ENCODE measurements at places on chromosomes 3 and 15.

DNA sequence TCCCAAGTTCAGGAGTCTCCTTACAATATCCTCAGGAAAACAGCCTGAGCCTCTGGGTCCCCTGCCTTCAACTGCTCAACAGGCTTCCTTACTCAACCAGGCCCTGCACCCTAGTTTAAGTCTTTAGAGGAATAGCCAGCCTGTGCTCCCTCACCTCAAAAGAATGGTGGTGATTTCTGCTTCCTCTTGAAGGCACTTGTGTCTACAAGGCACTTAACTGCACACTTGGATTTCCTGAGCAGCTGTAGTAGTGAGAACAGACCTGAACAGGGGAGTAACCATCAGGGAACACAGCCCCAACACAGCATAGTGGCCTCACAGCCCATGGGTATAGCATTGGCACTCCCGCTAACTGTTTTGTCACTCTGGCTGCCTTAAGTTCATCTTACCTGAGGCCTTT, 244.3 kb downstream of the MYRIP start:
- no peak for DNase-seq

DNA sequence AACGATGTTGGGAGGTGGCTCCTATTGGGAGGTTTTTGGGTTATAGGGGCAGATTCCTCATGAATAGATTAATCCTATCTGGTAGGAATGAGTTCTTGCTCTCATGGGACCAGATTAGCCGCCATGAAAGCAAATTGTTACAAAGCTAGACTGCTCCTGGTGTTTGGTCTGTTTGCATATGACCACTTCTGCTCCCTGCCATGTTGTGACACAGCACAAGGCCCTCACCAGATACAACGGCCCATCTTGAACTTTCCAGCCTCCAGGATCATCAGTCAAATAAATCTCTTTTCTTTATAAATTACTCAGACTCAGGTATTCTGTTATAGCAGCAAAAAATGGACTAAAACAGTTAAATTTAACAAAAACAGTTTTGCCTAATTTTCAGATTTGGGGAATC, 34.4 kb downstream of the TRIM42 start:
- DNase-seq: no peak

DNA sequence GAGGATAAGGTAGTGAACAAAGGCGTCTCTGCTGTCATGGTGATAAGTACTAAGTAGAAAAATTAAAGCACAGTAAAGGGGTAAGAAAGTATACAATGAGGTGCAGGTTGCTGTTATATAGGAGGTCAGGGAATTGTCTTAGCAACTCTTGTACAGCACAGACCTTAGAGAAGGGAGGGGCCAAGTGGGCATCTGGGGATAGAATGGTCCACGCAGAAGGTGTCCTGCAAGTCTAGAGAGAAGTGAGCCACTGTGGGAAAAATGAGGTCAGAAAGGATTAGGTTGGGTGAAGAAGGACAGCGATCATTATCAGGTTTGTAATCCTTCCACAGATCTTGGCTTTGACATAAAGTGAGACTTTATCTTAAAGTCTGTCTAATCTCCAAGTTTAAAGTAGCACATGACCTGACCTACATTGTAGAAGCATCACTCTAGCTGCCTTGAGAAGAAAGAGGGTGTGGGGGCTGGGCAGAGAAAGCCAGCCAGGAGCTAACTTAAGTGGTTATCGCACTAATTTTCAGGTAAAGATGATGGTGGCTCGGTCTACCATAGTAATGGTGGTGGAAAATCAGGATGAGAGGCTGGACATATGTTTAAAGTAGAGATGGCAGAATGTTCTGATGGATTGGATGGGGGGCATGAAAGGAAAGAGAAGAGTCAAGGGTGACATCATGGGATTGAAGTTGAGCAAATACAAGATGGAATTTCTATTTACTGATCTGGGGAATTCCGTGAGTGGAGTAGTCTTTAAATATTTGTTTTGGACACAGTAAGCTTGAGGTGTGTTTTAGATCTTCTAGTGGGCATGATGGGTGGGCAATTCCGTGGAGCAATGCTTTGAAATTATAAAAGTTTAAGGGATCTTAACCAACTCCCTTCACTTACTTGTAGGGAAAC, 919.2 kb downstream of the ROBO1 start:
- no peak for DNase-seq

GRCh38 chr3:122912772-122913538, 114.6 kb downstream of the SEMA5B start:
- DNase-seq: no peak

- peak; percentile 5 for DNase-seq
Measured at GRCh38 chr15:51121118-51121517, 26.4 kb upstream of the TNFAIP8L3 start.

DNA sequence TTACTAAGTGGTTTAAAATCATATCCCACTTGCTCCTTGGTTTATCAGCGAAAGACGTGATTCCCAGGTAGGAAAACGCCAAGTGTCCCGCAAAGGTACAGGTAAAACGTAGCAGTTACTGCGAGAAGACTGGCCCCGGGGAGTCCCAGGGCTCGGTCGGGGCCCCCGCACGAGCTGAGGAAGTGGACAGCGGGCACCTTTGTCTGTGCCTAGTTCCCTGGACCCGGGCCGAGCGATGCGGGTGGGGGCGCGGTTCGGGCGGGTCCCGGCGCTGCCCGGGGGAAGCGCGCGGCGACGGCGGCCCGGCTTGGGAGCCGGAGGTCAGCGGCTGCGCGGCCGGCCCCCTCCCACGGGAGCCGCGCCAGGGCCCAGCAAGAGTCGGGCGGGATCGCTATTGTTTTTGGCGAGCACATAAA, 864 bp upstream of the NEO1 start:
- no peak for DNase-seq

DNA sequence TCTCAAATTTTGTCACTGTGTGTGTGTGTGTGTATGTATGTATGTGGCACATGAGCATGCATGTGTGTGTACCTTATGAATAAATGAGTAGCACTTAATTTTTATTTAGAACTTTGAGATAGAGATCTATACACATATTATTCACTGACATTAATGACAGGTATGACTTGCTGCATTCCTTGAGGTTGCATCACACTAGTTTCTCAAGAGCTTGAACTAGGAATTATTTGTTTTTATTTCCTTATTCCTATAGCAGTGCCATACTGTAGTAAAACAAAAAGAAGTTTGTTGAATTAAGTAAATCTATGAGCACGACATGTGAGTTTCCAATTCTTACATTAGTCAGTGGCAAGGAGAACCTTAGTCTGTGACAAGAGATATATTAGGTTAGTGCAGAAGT, 943.9 kb downstream of the ROBO1 start:
- no peak for DNase-seq

GRCh38 chr3:193330555-193331204, 47.9 kb downstream of the ATP13A5 start:
- no peak for DNase-seq

- DNase-seq: no peak
Measured at GRCh38 chr3:152945556-152945955, 110.6 kb downstream of the P2RY1 start.

DNA sequence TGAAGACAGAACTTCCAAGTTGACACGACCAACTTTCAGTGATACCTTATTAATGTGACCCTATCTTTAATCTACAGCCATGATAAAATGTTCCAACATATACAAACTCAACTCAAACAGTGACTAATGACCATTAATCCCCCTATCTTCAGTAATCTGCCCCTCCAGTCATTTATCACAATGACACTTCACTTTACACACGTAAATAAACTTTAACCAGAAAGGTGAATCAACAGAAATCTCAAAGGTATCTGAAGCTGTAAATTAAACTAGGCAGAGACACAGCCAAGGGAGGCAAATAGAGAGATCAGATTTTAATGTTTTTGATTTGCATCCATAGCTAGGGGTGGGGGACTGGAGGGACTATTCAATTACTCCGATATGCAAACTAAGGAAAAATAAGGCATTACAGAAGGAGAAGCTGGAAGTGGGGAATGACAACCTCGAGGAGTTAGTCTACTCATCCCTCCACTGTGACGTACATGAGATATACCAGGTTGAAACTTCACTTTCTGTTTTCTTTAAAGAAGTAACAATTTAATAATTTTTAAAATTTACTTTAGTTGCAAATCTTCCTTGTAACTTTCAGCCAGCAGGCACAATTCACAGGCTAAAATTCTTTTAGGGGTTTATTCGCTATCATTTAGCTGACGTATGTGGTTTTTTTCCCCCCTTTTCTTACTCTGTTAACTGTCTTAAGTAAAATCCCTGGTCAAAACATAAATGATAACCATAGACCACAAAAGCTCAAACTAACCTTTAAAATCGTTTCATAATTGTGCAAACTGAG, 751.0 kb downstream of the ROBO1 start:
- DNase-seq: no peak

GRCh38 chr15:51887887-51888592, 58.6 kb downstream of the TMOD3 start:
- no peak for DNase-seq

- no peak for DNase-seq
Measured at GRCh38 chr15:48823237-48823636, 12.4 kb upstream of the CEP152 start.

DNA sequence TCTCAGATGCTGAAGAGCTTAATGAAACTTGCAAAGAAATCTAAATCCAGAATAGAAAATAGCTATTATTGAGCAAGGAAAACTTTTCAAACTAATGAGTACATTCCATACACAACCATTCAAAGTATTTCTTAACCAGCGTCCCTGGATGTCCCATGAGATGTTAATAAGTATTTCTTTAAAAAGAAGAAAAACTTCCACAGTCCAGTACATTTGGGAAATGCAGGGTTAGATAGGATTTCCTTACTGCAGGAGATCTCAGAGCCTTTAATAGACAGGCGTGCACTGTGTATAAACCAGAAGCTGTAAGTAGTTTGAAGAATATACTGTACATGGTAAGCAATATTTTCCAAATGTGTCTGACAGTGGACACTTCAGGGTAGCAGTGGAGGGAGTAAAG, 29.6 kb upstream of the BHLHE40 start:
- no peak for DNase-seq

DNA sequence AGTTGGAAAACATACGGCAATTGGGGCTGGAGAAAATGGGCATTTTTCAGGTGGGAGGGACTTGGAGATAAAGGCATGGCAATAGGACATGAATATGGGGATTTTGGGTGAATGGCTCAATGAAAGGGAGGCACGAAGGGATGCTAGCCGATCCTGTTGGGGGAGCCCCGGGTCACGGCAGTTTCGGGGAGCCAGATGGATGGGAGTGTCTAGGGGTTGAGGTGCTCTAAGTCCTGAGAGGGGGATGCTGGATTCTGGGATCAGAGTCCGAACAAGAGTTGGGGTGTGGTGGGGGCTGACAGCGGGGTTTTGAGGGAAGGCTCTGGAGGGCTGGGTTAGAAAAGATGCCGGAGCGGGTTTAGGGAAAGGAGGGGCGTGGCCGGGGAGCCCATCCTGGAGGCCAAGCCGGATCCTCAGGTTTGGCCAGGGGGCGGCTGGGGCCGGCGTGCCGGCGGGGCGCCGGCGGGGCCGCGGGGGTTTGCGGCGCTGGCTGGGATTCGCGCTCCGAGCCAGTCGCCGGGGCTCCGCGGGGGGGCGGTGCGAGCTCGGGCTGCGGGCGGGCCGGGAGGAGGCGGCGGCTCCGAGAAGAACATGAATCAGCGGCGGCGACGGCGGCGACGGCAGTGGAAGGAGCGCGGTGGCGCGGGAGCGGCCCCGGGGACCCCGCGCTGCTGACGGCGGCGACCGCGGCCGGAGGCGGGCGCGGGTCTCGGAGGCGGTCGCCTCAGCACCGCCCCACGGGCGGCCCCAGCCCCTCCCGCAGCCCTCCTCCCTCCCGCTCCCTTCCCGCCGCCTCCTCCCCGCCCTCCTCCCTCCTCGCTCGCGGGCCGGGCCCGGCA, at the start of gene TYRO3:
Gene TYRO3, plus strand, starts transcription at position 813 of the 839 bp plus-strand sequence. CDS start 46 bp downstream, outside the sequence.
- no peak for DNase-seq

DNA sequence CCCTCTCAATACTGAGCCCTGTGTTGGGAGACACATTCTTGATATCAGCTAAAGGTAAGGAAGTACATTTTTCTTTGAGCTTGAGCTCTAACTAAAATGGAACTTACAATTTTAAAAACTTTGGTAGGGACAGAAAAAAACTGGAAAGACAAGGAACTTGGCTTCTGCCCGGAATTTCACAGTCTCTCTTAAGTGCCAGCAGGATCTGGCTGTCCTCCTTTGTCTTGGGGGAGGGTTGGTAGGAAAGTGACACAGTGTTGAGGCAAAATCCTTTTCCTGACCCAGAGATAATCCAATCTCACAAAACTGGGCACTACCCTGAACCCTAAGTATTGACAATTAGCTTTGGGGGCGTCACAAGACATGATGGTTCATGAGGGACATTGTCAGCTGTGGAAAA, 45.3 kb downstream of the ZPLD1 start:
- no peak for DNase-seq

GRCh38 chr3:60399292-60399691, 852.0 kb downstream of the FHIT start:
- no peak for DNase-seq

All from hematopoietic multipotent progenitor cell treated with erythropoietin and hydrocortisone succinate and interleukin-3 and kit ligand, for 8 days (in vitro differentiated cells).